ENCODE measurements at places on chromosomes 4 and X.

GRCh38 chr4:151485541-151486131 is 76.7 kb downstream of the FHIP1A start:
- DNase-seq, result no peak

GRCh38 chr4:132275583-132276121 is 873.4 kb upstream of the PCDH10 start:
- DNase-seq, result no peak

- peak; percentile 48 for DNase-seq
Measured at GRCh38 chr4:104235967-104236366, 258.7 kb downstream of the CXXC4 start.

- DNase-seq, result no peak
Measured at GRCh38 chr4:148808416-148808815, 366.2 kb upstream of the NR3C2 start.

DNA sequence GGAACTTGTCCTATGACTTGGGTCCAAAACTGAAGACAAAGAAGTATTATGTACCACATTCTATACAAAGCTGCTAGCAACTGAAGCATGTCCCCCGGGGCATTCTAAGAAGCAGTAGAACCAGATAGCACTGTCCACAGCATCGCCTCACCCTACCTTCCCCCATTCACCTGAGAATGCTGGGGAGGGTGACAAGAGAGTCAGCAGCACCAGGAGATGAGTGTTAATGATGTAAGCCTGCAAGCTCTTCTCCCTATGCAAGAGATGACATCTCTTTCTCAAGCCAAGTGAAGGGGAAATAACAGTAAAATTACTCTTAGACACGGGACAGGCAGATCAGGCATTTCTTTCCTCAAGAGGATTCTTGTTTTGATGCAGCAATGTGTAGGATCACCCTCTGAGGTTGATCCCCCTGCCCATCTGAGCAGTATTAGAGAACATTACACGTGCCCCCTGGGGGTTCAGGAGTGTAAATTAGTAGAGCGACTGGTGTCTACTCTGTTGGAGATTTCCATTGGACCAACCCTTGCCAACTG is 13.9 kb upstream of the TLR1 start:
- DNase-seq, result no peak

GRCh38 chr4:154985673-154986072 is 204.6 kb downstream of the RBM46 start:
- DNase-seq, result no peak

GRCh38 chrX:64205441-64205734 is at the start of gene AMER1:
Gene AMER1 (minus strand): TSS chrX:64205708. CDS start chrX:64193286, 12,422 bp downstream.
- DNase-seq, result no peak

GRCh38 chr4:80202190-80202711 is 4.9 kb downstream of the PRDM8 start:
- DNase-seq, result peak; percentile 50

- DNase-seq, result no peak
Measured at GRCh38 chr4:53098681-53099121, 236.6 kb downstream of the RASL11B start.

GRCh38 chr4:29853833-29854232 is 866.3 kb upstream of the PCDH7 start:
- DNase-seq, result no peak

DNA sequence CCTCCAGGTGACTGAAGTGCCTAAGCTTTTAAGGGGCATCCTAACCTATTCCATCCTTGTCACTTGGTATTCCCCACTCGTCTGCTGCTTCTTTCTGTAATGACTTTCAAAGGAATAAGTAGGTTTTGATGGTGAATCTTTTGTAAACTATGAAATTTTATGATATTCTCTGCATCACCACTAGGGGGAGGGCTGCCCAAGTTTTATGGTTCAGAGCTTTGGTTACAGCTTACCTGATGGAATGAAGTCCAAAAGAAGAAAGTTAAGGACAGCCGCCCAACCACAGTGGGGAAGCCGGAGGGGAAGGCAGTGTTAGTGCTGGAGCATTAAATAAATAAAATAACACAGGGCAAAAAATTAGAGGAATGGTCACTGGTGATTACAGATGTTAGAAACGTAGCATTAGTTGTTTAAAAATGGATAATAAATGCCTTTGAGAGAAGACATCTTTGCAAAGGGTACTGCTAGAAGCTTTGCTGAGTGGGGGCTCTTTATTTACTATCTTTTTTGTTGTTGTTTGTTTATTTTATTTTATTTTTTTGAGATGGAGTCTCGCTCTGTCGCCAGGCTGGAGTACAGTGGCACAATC is 204.9 kb downstream of the GBA3 start:
- DNase-seq, result peak; percentile 0

DNA sequence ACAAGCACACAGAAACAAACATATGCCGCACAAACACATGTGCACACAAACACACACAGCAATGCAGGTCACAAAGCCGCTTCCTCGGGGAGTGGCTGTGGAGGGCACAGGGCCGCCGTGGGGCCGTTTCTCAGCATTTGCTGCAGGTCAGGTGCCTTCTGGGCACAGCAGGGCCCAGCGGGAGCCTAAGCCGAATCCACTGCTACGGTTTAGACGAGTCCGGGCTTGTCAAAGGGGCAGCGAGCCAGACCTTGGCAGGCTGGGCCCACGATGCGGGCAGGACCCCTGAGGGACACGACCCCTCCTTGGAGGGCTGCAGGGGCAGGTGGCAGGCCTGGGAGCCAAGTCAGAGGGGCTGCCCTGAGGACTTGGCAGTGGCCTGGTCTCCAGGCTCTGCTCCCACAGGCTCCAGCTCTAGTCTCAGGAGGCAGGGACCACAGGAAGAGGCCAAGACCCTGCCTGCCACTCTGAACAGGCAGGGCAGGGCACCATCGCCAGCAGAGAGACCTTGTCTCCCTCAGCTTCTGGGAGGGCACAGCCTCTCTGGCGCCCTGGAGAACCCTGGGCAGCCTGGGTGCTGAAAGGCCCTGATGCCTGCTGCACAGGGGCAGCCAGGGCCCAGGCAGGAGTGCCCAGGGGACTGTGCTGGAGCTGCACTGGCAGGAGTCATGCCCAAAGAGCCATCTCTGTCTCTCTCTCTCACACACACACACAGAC is 5.5 kb upstream of the ATP2B3 start:
- DNase-seq, result no peak

GRCh38 chr4:1686440-1687036 is 2.4 kb upstream of the FAM53A start:
- DNase-seq, result no peak

DNA sequence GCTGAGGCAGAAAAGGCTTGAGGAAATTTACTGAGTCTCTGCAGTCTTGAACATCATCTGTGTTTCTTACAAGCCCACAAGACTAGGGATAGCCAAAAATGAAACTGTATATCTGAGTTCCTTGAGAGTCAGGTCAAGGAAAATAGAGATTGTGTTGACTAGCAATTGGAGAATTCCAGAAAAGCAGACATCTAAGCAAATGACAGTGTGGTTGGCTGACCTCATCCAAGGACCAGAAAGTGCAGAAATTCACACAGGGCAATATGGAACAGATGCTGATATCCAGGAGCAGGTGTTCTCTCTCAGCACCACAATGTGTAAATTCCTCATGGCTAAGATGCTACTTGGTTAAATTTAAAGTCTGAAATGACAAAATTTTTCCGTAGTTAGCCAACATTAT is 146.4 kb downstream of the VEGFC start:
- no peak for DNase-seq

GRCh38 chr4:171582961-171583581 is 230.1 kb upstream of the GALNTL6 start:
- DNase-seq, result no peak

DNA sequence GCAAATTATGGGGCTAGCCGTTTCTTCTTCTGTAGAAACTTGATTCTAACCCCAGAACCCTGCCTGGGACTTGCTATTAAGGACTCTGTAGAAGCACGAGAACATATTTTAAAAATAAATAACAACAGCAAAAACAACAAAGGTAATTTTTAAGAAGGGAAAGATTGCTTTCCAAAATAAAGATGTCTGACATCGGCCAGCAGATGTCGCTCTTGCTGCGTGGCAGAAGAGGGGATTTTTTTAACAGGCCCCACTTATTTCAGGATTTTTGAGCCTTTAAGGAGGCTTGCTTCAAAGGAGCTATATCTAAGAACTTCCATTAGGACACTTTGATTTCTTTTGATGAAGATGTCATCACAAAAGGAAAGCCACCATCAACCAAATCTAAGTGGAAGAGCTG is 62.8 kb upstream of the EGFL6 start:
- peak; percentile 56 for DNase-seq

DNA sequence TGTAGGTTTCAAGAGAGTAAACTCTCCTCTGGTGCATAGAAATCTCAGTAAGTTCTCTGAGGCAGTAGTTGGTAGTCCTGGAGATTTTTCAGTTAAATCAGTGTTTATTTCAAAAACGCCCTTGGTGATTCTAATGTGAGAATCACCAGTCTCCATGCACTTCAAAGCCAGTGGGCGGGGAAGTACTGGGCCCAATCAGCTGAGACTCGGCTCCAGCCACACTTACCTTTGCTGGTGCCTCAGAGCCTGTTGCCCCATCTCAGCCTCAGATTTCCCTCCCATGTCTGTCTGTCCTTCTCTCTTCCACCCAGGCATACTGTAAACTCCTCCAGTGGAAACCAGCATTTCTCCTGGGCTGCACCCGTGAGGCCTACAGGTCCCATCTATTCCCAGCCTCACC is 7.4 kb upstream of the MGST2 start:
- DNase-seq, result no peak

DNA sequence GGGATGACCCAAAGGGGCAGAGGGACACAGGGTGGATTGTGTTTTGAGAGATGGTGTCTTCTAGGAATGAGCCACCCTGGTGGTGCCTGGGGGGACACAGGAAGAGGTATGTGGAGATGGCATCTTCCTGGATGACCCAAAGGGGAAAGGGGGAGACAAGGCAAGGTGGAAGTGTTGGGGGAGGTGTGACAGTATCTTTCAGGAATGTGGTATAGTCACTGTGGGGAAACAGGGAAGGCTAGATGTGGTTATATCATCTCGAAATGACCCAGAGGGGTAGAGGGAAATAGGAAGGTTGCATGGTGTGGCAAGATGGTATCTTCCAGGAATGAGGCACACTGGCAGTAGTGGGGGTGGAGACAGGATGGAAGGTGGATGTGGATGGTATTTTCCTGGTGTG is 62.9 kb downstream of the MAOA start:
- no peak for DNase-seq

GRCh38 chr4:6002492-6002833 is 15.8 kb downstream of the C4orf50 start:
- DNase-seq, result no peak

- DNase-seq, result no peak
Measured at GRCh38 chrX:4668802-4669536, 955.5 kb upstream of the PRKX start.

GRCh38 chrX:10769696-10770619 is 149.6 kb upstream of the MID1 start:
- peak; percentile 67 for DNase-seq

DNA sequence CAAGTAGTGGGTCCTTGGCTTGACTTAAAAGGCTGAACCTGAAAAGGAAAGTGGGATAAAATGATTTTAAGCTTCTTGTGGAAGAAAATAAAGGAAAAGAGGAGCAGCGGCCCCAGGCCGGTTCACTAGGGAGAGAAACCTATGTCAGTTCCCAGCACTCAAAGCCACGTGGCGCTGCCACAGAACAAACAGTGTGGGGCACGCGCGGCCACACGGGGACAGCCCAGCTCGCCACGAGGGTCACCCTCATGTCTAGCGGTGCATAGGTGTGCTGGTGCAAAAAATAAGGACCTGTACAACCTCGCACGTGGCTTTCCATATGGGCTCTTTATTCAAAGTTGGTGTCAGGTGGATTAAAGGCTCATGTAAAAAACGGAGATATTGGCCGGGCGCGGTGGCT is 17.1 kb downstream of the MSANTD1 start:
- no peak for DNase-seq

GRCh38 chrX:63754136-63754859 is 30.7 kb downstream of the ARHGEF9 start:
- peak; percentile 2 for DNase-seq

GRCh38 chrX:123084797-123085196 is 99.3 kb upstream of the GRIA3 start:
- no peak for DNase-seq

DNA sequence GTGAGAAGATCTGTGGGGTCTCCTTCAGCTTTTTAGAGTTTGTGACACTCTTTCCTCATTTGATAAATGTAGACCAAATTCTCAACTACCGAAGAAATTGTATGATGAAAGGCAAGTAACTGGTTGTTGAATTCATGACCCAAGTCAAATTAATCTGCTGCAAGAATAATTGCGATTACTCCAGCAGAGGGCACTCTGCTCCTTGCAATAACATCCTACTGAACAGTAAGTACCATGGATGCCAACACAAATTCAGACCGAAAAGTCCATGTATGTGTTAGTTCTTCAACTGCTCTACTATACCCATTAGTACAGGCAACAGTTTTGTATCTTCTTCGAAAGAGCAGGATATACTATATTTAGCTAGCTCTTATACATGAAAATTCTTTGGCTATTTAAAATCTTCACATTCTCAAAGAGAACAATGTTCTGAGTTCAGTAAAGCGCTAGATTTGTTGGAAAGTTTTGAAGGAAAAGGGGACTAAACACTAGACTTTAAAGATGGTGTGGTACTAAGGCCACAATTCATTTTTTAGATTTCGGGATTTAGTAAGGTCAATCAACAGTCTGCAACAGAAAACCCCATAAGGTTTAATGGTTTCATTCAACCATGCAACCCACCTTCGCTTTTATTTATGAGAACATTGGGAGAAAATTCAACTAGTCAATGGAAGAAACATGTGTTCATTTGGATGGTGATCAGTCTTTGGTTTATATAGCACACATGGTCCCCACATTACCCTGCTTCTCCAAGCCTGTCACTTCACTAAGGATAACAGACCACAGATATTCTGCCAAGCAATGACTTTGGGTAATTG is 105.4 kb upstream of the TBC1D9 start:
- peak; percentile 58 for DNase-seq

- DNase-seq, result no peak
Measured at GRCh38 chr4:151641167-151641566, 119.6 kb downstream of the GATB start.

DNA sequence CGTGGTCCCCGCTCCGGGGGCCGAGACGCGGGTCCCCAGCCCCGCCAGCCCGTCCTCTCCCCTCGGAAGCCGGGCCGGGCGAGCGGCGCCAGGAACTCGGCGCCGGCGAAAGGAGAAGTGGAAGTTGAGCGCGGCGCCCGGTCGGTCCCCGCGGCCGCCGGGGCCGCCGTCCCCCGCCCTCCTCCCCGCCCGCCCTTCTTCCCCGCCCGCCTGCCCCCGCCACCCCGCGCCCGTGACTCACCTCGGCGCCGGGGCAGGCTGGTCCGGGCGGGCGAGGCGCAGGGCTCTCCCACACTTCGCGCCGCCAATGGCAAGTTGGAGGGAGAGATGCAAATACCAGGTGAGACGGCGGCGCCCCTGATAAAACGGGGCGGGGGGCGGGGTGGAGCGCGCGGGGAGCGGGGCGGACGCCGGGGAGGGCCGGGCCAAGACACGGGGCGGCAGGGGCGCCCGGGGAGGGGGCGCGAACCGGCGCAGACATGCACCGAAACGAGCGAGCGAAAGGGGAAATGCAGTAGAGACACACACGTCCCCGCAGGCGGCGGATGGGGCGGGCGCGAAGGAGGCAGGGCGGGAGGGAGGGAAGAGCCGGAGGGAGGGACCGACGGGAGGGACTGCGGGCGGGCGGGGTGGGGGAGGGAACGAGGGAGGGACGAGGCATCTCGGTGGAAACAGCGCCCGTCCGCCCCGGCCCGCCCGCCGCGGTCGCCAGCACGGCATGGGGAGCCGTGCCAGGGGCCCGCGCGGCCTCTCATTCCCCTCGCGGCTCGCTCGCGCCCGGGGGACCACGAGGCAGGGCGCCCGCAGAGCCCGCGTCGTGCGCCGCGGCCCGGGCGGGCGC is at the start of gene ELF4:
Gene ELF4 (minus strand): TSS at position 119 of the 841 bp plus-strand sequence. CDS start 29,167 bp downstream, outside the sequence.
- DNase-seq, result peak; percentile 37
